ENCODE measurements at places on chromosomes 7 and 10. TPM values are rescaled to one million over a fixed set of nuclear protein-coding genes. Genes with fewer than 3 reads are reported as not detected.

The CPED1 gene
- 40.0 TPM for total RNA-seq

The NRP1 gene
- 170 TPM for total RNA-seq

The TMEM273 gene
- 5.5 TPM for total RNA-seq

The IL2RA gene
- 1.5 TPM for total RNA-seq

The DGKB gene
- 4.6 TPM for total RNA-seq

The SERPINE1 gene
- total RNA-seq: 3.4 TPM

The OR9A2 gene
- total RNA-seq: 0.53 TPM

The TMEM243 gene
- 32.3 TPM for total RNA-seq

The ZNF804B gene
- 0.23 TPM for total RNA-seq

The CHN2 gene
- total RNA-seq: 13.4 TPM

The PFKFB3 gene
- 90.5 TPM for total RNA-seq

The MYPN gene
- total RNA-seq: 20.4 TPM

The ERCC6 gene
- total RNA-seq: 20.7 TPM

The TWIST1 gene
- 11.3 TPM for total RNA-seq

The SKIDA1 gene
- total RNA-seq: 7.5 TPM

The TUBB8 gene
- total RNA-seq: 0.12 TPM

The SLC35G1 gene
- 5.2 TPM for total RNA-seq

The NKX1-2 gene
- total RNA-seq: not detected

The PRKCQ gene
- 17.2 TPM for total RNA-seq

The GBX1 gene
- total RNA-seq: 0.64 TPM

The CFAP69 gene
- total RNA-seq: 31.7 TPM

The ASB10 gene
- 3.4 TPM for total RNA-seq

The AKR1C4 gene
- total RNA-seq: not detected

The OPN1SW gene
- total RNA-seq: not detected

The MMD2 gene
- not detected for total RNA-seq

The MRLN gene
- total RNA-seq: 26.3 TPM

The CACNB2 gene
- 3.8 TPM for total RNA-seq

The CUZD1 gene
- 0.29 TPM for total RNA-seq

The PRDX3 gene
- total RNA-seq: 180 TPM

The SOSTDC1 gene
- total RNA-seq: 28.8 TPM

The AKR1C8 gene
- total RNA-seq: 0.41 TPM

The ERLIN1 gene
- total RNA-seq: 28.0 TPM

The ELOVL3 gene
- 1.3 TPM for total RNA-seq

The HOXA4 gene
- 3.7 TPM for total RNA-seq

The PAOX gene
- 7.6 TPM for total RNA-seq

The C10orf105 gene
- 0.06 TPM for total RNA-seq

The CYP2C9 gene
- 2.9 TPM for total RNA-seq

The VSIR gene
- 31.1 TPM for total RNA-seq

The HOXA13 gene
- not detected for total RNA-seq

The ECHDC3 gene
- 30.1 TPM for total RNA-seq

The GDF10 gene
- total RNA-seq: 1.6 TPM

The ABCB1 gene
- total RNA-seq: 22.8 TPM

The WNT2 gene
- total RNA-seq: 0.47 TPM

The NOLC1 gene
- 25.2 TPM for total RNA-seq

The TMEM196 gene
- not detected for total RNA-seq

The FAM53B gene
- 55.1 TPM for total RNA-seq

The KCP gene
- 16.2 TPM for total RNA-seq

The AGAP9 gene
- total RNA-seq: 7.9 TPM

The IL6 gene
- total RNA-seq: 0.64 TPM

The IKZF1 gene
- total RNA-seq: 12.7 TPM

The HTR7 gene
- total RNA-seq: 1.4 TPM

The CDC14C gene
- total RNA-seq: not detected

The SEC23IP gene
- 24.8 TPM for total RNA-seq

The NODAL gene
- not detected for total RNA-seq

The PTPN20 gene
- total RNA-seq: 3.6 TPM

The FOXI2 gene
- 0.47 TPM for total RNA-seq

The FASTK gene
- total RNA-seq: 64.4 TPM

The FAM13C gene
- total RNA-seq: 16.3 TPM
